ENCODE measurements at places on chromosomes 5 and 9.

GRCh38 chr9:104682642-104683041 is 11.7 kb upstream of the OR13D1 start:
- H3K27me3 ChIP-seq = no peaks in the 10 kb centered on the region
- no peaks in the 10 kb centered on the region for H3K4me1 ChIP-seq

DNA sequence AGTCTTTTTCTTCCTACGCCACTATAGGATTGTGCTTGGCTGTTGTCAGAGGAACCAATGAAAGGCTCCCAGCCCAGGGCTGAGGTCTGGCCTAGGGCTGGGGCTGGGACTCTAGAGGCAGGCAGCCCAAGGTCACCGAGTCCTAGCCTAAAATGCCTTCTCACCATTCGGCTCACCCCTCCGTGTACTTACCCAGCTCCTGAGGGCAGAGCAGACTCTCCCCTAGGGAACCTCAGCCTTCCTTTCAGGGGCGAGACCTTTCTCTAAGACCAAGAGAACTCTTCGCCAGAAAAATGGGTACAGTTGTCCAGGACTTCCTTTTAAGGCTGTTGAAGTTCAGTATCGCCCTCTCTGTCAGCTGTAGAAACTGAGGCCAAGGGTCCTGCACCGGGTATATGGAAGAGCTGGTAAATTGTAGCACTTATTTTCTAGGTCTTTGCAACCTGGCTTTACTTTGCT is 1.7 kb upstream of the SPRY4 start:
- peaks cover 20% of the 10 kb centered on the region for H3K4me1 ChIP-seq
- no peak overlapping the region for H3K27ac ChIP-seq
- no peaks in the 10 kb centered on the region for H3K36me3 ChIP-seq
- DNase-seq = no peak

DNA sequence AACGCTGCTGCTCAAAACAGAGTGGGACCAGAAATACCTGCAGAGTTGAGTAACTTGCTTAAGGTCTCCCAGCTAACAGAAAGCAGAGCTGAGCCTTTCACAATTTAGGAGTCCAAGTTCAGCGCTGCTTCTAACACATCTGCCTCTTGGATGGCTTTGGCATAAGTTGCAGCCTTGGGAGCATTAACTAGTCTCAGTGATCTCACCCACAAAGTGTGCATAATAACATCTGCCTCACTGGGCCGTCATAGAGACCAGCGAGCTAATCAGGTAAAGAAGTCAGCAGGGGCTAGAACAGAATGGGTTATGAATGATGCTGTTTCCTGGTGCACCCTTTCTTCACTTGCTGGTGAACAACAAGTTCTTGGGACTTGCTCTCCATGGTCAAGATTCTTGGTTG is 36.5 kb downstream of the WWC1 start:
- DNase-seq = no peak
- no peak overlapping the region for H3K4me3 ChIP-seq
- H3K27ac ChIP-seq = no peak overlapping the region
- H3K4me1 ChIP-seq = no peaks in the 10 kb centered on the region
- no peaks in the 10 kb centered on the region for H3K36me3 ChIP-seq

- peaks cover 2% of the 10 kb centered on the region for H3K27me3 ChIP-seq
- H3K36me3 ChIP-seq = peaks cover 8% of the 10 kb centered on the region
- peaks cover 80% of the 10 kb centered on the region for H3K4me1 ChIP-seq
- DNase-seq = peak; percentile 34
- peak overlapping the region; percentile 16 for H3K4me3 ChIP-seq
Observed at GRCh38 chr5:67202828-67203227, 6.2 kb upstream of the CD180 start.

GRCh38 chr9:29129763-29130162 is 1556.5 kb upstream of the C9orf72 start:
- H3K36me3 ChIP-seq = no peaks in the 10 kb centered on the region
- no peak overlapping the region for H3K4me3 ChIP-seq
- H3K27ac ChIP-seq = no peak overlapping the region
- no peaks in the 10 kb centered on the region for H3K27me3 ChIP-seq
- DNase-seq = no peak

GRCh38 chr5:456351-457194 is 13.6 kb downstream of the EXOC3 start:
- no peak overlapping the region for H3K4me3 ChIP-seq
- H3K4me1 ChIP-seq = peaks cover 65% of the 10 kb centered on the region
- peaks cover 76% of the 10 kb centered on the region for H3K36me3 ChIP-seq
- peak overlapping the region; percentile 19 for H3K27ac ChIP-seq
- H3K27me3 ChIP-seq = no peaks in the 10 kb centered on the region

GRCh38 chr5:10563110-10563944 is 543 bp upstream of the ANKRD33B start:
- peaks cover 22% of the 10 kb centered on the region for H3K4me1 ChIP-seq
- peak overlapping the region; percentile 57 for H3K4me3 ChIP-seq

DNA sequence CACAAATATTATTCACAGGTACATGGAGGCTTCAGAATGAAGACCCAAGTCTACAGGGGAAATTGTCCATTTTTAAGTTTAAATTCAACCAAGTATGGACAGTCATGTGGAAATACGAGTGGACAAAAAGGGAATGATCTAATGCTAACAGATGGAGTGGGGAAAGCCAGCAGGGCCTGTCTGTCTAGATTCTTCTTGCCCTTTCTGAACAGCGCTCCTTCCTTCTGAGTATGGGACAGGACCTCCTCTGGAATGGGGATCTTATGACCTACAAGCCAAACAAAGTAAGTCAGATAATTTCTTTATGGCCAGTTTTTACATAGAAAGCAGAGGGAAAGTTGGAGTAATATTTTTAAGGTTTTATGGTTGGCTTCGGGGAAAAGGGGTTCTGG is 119.8 kb upstream of the NEK6 start:
- H3K27me3 ChIP-seq = peaks cover 5% of the 10 kb centered on the region
- no peak overlapping the region for H3K27ac ChIP-seq
- no peaks in the 10 kb centered on the region for H3K36me3 ChIP-seq
- DNase-seq = no peak

- H3K27me3 ChIP-seq = peaks cover 30% of the 10 kb centered on the region
- no peaks in the 10 kb centered on the region for H3K4me1 ChIP-seq
- DNase-seq = no peak
- H3K36me3 ChIP-seq = no peaks in the 10 kb centered on the region
Observed at GRCh38 chr9:130471411-130472183, 26.8 kb downstream of the ASS1 start.
